Stimulated activated CD4-positive, alpha-beta T cell treated with anti-CD3 and anti-CD28 coated beads, Interleukin-12 subunit alpha, Interleukin-12 subunit beta, amount 100 ng/mL, for 24 hours (primary cell): ENCODE measurements at places on chromosomes 11 and 22.

- no peak for DNase-seq
These were observed 261.3 kb upstream of the LRRC4C start for GRCh38 chr11:41720761-41721160.

DNA sequence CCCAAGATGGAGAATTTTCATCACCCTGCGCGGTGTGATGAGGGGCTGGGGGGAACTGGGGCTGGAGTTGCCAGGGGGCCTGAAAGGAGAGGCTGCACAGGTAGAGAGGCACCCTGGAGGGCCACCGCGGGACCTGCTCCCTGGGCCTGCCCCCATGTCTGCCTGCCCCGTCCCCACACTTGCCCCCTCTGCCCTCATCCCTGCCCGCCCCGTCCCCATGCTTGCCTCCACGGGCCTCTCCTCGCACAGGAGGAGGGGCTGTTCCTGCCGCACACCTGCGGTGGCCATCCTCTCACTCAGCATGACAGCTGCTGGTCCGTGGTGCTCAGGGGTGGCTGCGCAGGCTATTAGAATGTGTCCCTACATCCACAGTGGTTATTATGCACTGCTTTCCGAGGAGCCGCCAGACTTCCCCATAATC, 43.5 kb downstream of the LINC01488 start:
- no peak for DNase-seq

- no peak for DNase-seq
These were observed 33.0 kb downstream of the CCDC34 start for GRCh38 chr11:27329867-27330632.

- no peak for DNase-seq
These were observed 13.3 kb downstream of the IL17REL start for GRCh38 chr22:49999063-49999945.

DNA sequence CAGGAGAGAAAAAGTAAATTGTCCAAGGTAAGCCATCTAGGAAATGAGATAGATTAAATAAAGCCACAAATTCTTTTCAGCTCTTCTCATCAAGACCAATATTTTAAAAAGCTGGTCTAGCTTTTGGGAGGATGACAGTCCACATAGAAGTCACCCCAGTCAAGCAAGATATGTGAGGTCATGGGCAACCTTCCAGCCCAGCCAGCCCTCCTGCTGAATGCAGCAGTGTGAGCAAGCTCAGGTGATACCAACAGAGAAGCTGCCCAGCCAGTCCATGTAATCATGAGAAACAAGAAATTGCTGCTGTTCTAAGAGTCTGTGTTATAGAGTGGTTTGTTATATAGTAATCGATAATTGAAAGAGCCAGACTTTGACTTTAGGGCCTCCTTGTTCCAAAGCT, 28.7 kb downstream of the KCNE3 start:
- no peak for DNase-seq

DNA sequence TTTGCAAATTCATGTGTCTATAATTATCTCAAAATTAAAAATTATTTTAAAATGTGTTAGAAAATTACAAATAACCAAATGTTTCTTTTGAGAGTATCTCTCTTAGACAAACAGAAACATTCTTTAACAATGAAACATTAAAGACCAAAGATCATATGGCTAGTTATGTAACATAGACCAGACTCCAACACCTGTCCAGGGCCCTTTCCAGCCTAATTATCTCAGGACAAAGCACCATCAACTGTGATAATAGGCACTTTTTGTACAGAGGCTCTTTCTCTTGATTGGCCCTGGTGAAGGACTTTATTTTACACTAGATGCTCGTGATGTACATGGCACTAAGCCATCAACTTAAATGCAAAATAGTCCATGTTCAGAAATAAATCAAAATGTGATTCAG, 5.0 kb upstream of the PLEKHA7 start:
- DNase-seq, result no peak

GRCh38 chr22:50281384-50281760, 11.2 kb upstream of the MAPK11 start:
- no peak for DNase-seq

- no peak for DNase-seq
These were observed 7.6 kb upstream of the C11orf96 start for GRCh38 chr11:43934601-43935423.

DNA sequence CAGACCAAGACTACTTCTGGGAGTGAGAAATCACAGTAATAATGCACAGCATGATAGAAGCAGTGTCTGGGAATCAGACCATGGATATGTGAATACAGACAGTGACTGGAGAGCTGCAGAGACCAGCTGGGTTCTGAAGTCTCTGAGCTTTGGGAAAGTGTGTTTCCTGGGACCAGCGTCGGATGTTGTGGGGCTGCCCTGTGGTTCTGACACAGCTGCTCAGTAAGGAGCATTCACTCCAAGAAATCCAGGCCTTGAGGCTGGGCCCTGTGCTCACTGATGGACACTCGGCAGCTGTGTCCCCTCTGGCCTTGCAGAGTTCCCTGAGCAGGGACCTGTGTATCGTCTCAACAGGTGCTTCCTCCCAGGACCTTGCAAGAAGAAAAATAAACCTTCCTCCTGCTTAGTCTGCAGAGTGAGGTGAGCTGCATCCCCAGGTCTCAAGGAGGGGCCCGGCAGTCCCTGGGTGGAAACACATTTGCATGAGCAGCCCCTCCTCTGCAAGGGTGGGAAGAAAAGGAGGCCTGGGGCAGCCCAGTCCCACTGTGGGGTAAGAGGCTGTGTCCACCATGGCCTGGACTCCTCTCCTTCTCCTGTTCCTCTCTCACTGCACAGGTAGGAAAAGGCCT, 107.9 kb downstream of the VPREB1 start:
- no peak for DNase-seq

DNA sequence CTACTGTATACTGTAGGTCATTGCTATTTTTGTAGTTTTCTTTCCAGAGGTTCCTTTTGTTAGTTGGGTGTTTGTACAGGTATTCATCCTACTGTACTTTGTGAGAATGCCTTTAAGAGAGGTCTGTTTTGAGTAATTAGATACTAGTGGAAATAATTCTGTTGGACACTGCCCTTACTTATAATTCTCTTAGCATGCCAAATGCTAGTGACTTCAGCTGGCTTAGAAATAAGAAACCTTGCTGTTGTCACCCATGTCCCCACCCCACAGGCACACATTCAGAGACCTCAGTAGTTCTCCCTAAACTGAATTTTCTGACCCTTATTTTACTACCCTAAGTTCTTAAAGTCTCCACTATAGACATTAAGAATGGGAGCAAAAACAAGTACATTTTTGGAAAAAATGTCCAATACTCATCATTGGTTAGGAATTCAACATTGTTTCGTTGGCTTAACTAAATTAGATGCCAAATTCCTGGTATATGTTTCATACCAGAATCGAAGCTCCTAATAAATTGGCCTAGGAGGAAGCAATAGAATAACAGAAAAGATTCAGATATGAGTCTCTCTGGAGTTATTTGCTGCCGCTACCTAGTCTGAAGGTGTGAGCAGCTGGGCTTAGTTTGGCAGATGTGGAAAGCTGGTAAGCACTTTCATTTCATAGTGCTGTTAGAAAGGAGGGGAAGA, 28.4 kb downstream of the ZNF143 start:
- DNase-seq, result no peak

DNA sequence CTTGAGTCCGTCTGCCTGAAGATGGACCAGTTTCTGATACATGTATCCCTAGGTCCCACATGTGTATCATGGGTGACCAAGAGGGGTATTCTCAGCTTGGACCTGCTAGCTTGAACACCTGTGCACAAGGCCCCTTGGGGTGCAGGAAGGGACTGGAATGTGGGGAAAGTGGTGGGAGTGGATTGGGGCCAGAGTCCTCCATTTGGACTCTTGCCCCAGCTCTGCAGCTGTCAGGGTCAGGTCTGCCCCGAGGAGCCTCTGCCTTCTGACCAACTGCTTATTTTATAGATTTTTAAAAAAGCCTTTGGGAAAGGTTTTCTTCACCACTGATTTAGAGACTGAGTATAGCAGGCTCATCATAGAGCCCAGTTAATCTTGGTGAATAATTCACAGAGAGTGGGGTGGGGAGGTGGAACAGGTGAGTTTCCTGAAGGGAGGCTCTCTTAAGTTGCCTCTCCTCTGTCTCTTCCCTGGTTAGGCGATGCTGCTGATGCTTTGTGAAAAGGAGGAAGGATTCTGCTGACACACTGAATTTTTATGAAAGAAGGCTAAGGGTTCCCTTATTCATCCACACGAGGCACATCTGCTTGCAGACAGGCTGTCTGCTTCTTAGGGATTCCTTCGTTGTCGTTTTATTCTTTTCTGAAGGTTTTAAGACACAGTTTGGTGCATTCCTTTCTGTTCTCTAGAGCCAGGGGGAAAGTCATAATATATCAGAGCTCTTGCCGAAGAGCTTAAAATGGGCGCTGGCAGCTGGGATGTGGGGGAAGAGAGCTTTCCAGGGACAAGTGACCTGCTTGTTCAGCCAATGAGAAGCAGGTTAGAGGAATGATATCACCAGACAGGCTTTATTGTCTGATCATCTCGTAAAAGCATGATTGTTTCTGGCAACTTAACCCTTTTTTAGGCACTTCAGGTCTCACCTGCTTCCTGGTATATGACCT, 19.9 kb downstream of the TRIM44 start:
- no peak for DNase-seq

- DNase-seq, result no peak
These were observed 5.9 kb downstream of the CDC42EP2 start for GRCh38 chr11:65320386-65321075.

- DNase-seq, result no peak
These were observed 2.5 kb upstream of the SMARCB1 start for GRCh38 chr22:23784215-23784732.

GRCh38 chr11:58006940-58007339, 16.7 kb upstream of the OR9Q1 start:
- no peak for DNase-seq

DNA sequence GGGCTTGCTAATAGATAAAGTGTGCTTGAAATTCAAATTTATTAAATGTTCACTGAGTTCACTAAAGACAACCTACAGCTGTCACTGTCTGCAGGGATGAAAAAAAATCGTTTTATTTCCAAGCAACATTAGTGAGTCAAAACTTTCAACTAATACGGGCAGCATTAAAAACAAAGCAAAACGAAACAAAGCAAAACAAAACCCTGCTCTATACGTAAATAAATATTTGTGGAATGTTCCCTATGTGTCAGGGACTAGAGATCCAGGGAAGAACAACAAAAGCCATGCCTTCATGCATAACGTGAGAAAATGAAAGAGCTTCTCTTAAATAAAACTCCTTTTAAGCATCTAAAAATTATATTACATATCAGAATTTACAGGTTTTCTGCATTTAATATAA, 553 bp downstream of the NAALAD2 start:
- no peak for DNase-seq

- DNase-seq, result no peak
These were observed 48.8 kb upstream of the LARGE1 start for GRCh38 chr22:33969045-33969444.

GRCh38 chr22:36162127-36163034, 1.8 kb upstream of the APOL3 start:
- DNase-seq, result no peak

- DNase-seq, result no peak
These were observed 1032.8 kb upstream of the RAG2 start for GRCh38 chr11:37630866-37631265.

GRCh38 chr11:20873054-20873453, 203.7 kb downstream of the NELL1 start:
- DNase-seq, result no peak

GRCh38 chr11:24560324-24560723, 63.5 kb downstream of the LUZP2 start:
- no peak for DNase-seq

DNA sequence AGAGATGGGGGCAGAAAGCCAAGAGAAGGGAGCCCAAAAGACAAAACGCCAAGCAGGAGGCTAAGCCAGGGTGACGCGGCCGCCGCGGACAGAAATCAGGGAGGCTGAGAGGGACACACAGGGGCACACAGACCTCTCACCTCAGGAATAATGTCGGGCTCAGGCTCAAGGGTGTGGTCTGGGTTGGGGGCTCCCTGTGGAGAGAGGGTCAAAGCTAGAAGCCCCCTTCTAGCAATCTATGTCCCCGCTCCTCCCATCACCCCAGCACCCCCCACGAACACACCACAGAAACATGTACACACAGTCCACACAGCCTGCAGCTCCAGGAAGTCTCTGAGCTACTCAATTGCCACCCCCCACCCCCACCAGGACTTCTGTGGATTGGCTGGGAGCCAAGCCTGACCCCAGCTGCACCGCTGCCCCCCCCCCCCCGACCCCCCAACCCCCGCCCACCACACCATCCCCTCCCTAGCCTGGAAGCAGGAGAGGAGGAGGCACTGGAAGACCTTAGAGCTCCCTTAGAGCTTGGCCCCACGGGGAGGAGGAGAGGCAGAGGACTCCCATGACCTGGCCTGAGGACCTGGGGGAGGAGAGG, 6.9 kb downstream of the BCL9L start:
- no peak for DNase-seq

GRCh38 chr11:6567371-6567745, 36.1 kb downstream of the RRP8 start:
- DNase-seq, result no peak

- DNase-seq, result no peak
These were observed 19.7 kb downstream of the OR51E2 start for GRCh38 chr11:4677948-4678347.

DNA sequence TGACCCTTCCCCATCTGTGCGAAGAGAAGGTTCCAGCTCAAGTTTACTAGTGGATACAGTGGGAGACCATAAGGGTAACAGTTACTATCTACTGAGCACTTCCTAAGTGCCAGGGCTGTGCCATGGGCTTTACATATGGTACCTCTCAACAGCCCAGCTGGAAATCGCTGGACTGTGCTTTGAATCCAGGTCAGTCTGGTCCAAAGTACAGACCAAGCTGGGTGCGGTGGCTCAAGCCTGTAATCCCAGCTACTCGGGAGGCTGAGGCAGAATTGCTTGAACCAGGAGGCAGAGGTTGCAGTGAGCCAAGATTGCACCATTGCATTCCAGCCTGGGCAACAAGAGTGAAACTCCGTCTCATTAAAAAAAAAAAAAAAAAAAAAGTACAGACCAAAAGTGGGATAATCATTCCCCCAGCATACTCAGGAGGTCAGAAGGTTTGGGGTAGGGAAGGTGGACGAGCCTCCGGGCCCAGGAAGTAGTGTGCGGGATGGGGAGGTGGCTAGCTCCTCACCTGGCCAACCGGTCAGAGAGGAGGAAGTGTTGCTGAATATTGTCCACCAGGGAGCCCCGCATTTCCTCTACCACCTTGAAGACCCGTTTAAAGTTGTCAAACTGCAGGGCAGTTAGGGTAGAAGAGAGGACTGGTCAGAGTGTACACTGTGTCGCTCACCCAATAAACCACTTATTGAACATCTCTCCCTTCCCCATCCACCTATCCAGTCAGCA, 2.3 kb downstream of the FIBP start:
- no peak for DNase-seq

- no peak for DNase-seq
These were observed 50.7 kb downstream of the SYN3 start for GRCh38 chr22:33007485-33007884.

- no peak for DNase-seq
These were observed 6.3 kb downstream of the DEAF1 start for GRCh38 chr11:688681-689080.

DNA sequence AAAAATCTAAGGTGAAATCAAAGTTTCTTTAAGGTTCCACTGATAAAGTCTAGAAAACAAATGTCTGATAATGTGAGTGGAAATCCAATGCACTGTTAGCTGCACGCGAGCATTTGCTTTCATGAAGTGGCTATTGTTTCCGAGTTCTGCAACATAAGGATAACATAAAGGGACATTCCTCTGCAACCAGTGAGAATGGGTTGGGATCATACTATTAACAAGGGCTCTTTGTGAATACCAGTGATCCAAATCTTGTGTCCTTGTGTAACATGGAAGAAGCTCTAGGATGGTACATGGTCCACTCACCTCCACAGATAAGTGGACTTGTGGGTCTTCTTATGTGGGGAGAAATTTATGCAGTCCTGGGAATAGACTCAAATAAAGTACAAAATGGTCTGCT, 24.6 kb downstream of the APIP start:
- no peak for DNase-seq

GRCh38 chr11:1120532-1121330, 37.0 kb upstream of the MUC5AC start:
- no peak for DNase-seq
